ENCODE measurements at places on chromosomes 11 and 22.

- DNase-seq: no peak
Measured at GRCh38 chr11:86314636-86315035, 12.6 kb downstream of the HIKESHI start.

- no peak for DNase-seq
Measured at GRCh38 chr22:30600921-30601320, 6.1 kb upstream of the TCN2 start.

DNA sequence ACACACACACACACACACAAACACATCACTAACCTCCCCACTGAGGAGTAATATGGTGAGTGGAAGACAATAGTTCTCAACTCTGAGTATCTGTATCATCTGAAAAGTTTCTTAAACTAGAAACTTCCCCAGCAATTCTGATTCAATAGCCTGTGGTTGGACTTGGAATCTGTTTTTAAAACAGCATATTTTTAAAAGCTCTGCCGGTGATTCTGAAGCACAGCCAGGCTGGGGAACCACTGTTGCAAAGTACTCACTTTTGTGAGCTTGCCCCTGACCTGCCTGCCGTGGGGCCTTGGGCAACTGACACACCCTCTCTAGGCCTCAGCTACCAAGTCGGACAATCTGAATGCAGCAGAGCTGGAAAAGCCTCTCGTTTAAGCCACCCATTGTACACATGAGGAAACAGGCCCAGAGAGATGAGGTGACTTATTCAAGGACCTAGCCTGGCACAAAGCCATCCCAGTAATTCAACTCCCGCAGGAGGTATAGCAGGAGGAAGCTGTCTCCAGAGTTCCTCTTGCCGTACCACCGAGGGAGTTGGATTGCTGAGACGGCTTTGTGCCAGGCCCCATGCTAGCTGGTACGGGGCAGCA is 8.9 kb downstream of the SLC15A3 start:
- no peak for DNase-seq

GRCh38 chr11:118004543-118005223 is 18.5 kb downstream of the IL10RA start:
- no peak for DNase-seq

DNA sequence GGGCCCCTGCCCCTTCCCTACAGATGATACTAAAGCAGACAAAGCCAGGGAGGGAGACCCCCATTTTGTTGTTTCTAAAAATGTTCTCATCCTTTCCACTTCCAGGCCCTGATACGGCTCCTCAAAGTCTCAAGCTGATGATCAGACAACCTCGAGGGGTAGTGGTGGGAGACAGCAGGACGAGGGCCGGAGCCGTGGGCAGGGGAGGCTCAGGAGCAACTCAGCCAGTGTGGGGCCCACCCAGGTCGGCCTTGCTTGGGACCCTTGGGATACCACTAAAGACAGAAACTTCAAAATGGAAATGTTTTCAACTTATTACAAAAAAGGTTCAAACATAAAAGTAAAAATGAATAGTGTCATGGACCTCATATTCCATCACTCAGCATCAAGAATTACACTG is 15.2 kb upstream of the VPS37C start:
- DNase-seq: no peak

Data from activated effector memory CD4-positive, alpha-beta T cell treated with Interleukin-2 at 50 U/mL for 16 hours (primary cell).